ENCODE measurements at places on chromosomes 6 and 20.

GRCh38 chr20:46306743-46307138, 1.6 kb downstream of the CDH22 start:
- DNase-seq = no peak

DNA sequence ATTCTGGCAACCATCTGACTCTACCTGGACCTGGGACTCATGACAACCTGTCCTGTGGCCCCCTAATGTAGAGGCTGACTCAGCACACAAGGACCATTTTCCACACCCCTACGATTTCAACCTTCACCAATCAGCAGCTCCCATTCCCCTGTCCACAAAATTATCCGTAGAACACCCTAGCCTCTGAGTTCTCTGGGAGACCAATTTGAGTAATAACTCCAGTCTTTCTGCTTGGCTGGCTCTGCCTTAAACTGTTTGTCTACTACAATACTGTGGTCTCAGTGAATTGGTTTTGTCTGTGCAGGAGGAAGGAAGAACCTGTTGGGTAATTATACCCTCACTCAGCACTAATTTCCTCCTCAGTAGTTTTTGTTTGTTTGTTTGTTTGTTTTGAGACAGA, 99.3 kb upstream of the MRPS10 start:
- no peak for DNase-seq

GRCh38 chr6:46216879-46217278, 46.1 kb upstream of the ENPP5 start:
- no peak for DNase-seq

DNA sequence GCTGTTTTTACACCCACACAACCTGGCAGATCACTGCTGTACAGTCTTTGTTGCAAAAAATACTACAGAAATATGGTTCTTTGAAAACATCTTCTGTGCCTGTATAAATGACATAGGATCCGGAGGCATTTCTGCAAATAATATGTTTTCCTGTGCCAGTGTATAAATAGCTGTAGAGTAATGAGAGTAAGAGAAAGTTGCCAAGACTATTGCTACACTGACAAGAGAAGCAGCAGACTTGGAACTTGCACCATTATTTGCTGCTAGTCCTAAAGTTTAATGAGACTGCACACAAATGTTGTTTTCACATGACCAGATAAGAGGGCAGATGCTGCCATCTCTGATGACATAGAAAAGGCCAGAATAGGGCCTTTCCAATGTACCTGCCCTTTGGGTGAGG, 50.0 kb upstream of the DTNBP1 start:
- no peak for DNase-seq

DNA sequence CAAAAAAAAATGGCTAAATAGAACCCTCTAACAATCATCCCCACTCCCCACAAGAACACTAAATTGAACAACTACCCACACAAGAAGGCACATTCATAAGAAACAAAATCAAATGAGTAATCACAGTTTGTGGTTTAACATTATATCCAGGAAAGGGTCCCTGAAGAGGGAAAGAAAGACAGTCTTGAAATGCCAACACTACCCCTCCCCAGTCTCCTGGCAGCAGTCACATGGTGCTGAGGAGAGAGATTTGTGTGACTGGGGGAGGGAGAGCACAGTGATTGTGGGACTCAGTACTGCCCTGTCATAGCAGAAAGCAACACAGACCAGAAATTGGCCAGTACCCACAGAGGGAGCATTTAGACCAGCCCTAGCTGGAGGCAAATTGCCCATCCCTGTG, 443.7 kb upstream of the BTBD3 start:
- no peak for DNase-seq

GRCh38 chr6:11434565-11435326, 102.8 kb upstream of the TMEM170B start:
- DNase-seq = no peak

- DNase-seq = no peak
Measured at GRCh38 chr6:123616942-123617341, 19.8 kb downstream of the TRDN start.

GRCh38 chr6:25062070-25062811, 126.5 kb upstream of the RIPOR2 start:
- no peak for DNase-seq

DNA sequence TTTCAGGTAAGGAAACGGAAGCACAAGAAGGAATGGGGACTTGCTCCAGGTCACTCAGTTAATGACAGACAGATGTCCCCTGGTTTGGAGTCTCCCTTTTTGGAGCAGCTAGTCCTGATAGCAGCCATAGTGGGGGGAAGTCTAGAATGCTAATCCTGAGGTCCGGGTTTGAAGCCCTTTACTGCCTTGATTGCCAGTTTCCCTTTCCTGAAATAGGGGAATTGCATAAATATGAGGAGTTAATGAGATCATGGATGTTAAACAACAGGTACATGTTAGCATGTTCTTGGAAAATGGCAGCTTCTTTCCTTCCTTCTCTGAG, 341 bp upstream of the TTPAL start:
- no peak for DNase-seq

DNA sequence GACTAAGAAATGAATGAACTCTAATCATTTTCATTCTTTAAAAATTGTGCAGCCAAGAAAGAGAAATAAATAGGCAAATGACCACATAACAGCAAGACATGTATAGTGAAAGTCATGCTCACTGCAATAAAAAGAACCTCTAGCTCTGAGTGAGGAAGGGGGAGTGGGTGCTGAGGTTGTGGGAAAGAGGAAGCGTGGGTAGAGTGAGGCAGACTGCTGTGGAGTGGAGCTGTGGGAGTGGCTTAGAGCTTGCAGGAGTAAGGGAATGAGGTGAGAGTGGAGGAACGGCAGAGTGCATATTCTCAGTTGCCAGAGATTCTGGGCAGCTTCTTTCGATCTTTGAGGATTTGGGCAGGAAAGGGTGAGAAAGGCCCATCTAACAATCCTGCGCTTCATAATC, 10.4 kb downstream of the DEFB129 start:
- DNase-seq = no peak

- DNase-seq = no peak
Measured at GRCh38 chr20:32132911-32133549, 23.5 kb downstream of the TM9SF4 start.

- DNase-seq = peak; percentile 3
Measured at GRCh38 chr6:135046912-135047311, 7.7 kb downstream of the HBS1L start.

GRCh38 chr20:52060794-52061714, 130.5 kb downstream of the ZFP64 start:
- DNase-seq = peak; percentile 68

DNA sequence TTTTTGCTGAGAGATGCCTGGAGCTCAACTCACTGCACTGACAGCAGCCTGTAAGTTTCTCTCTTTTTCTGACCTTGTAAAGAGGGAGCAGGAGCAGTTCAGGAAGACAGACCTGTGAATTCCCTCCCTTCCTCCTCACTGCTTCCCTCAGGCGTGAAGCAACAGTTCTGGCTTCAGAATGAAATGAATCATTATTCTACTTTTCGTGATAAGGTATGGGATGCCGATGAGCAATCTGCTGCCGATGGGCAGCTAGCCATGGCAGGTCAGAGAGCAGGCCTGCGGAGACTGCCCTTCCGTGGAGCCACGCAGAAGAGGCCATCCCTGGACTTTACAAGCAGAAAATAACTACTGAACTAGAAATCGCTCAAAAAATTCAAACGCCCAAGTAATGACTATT, 426.5 kb upstream of the RNF217 start:
- DNase-seq = no peak

DNA sequence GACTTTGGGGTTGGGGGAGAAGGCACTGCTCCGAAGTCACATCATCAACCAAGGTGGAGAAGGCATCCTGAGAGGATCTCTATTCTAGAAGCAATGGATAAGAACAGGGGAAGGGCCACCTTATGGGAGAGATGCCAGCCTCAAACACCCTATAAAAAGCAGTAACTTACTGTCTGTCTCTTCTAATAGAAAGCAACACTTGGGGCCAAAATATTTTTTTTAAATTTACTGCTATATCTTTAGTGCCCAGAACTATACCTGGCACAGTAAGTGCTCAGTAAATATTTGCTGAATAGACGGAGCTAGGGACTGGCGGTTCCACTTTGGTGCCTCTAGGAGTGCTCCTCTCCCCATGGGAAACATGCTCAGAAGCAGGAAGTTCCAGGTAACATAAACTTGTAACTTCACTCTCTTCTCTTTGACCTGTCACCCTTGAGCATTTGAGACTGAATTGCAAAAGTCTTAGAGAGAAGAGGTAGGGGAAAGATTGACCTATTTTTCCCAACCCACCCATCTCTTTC, 807 bp upstream of the OTOR start:
- peak; percentile 11 for DNase-seq

DNA sequence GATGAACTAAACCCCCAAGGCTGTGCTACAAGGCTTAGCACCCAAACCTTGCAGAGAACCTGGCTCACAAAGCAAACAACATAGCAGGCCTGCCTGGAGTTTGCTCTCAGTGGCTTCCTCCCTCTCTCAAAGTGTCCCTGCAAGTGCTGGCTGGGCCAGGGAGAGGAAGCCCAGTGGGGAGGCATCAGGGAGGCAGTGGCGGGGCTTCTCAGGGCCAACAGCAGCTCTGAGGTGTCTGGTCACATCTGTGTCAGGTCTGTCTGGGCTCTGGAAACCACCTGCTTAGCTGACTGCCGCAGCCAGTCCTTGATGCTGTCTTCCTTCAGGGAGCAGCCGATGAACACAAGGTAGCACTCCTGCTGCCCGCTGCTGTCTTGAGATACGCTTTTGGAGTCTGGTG, 16.7 kb upstream of the SLC4A11 start:
- DNase-seq = no peak

DNA sequence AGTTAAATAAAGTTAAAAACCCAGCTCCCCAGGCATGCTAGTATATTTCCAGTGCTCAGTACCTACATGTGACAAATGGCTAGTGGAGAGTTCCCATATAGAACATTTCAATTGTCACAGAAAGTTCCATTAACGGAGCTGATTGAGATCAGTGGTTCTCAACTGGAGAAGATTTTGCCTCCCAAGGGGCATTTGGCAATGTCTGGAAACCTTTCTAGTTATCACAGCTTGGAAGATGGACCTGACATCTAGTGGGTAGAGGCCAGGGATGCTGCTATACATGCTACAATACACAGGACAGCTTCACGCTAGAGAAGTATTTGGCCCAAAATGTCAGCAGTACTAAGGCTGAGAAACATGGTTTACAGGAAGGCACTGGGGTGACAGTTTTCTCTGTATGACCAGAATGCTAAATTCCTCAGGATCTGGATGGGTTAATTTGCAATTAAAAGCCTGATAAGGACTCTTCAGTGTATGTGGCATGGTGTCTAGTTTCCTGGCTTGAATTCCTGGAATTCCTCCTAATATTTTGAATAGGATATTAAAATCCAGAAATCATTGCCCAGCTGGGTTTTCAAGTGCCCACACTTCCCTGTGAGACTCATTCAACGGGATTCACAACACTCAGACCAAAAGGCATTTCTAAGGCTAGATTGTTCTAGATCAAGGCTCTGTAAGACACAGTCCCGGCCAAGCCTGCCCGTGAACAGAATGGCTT, 84.7 kb upstream of the SALL4 start:
- DNase-seq = no peak

- peak; percentile 26 for DNase-seq
Measured at GRCh38 chr6:93423542-93423941, 4.2 kb upstream of the EPHA7 start.

- peak; percentile 43 for DNase-seq
Measured at GRCh38 chr6:84522135-84522549, 242.3 kb downstream of the TBX18 start.

DNA sequence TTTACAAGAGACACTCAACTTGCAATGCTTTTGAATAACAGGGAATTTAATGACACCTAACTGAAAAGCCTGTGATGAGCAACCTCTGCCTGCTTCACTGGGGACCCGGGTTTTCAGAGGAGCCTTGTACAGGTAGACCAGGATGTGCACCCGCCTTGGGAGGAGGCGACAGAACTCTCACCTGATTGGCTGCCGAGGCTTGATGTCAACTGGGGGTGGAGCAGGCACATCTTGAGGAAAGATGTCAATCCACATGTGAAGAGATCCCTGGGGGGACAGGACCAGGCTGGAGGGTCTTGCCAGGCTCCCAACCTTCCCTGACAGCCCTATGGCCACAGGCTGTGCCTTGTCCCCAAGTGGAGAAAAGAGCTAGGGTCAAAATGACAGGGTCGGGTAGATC, 19.8 kb downstream of the ERGIC3 start:
- no peak for DNase-seq

DNA sequence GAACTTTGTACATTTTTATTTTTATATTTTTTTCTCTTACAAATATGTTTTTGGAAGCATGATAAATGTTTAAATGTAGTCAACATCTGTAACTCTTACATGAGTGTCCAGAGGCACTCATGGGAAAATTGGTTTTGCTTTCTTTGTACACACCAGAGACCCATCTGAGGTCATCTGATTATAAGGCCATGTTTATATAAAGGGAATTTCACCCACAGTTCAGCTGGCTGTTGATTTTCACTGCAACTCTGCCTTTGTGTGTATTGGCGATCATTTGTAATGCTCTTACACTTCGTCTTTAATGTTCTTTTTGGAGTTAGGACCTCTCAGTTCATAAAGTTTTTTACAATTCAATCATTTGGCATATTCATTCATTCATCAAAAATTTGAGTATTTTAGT, 28.1 kb downstream of the RIOK1 start:
- DNase-seq = no peak

GRCh38 chr6:111763381-111763780, 109.9 kb downstream of the FYN start:
- DNase-seq = no peak

DNA sequence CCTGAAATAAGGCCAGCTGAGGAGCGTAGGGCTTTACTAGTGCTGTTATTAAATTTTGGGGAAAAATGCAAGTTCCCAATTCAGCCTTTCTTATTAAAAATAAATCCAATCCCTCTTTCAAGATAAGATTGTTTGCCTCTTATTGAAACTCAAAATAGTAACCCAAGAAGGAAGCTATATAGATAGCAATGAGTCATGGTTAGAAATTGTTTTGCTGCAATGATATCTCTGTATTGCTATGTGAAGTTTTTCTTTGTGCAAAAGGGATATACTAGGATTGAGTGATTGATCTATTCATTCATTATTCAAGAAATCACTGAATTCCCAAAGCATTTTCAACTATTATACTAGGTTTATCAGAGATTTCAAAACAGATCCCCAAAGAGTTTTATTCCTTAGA, 93.0 kb upstream of the HDAC2 start:
- no peak for DNase-seq
